NCI-H1436 (cell line): ENCODE measurements at places on chromosomes 5 and 9.

DNA sequence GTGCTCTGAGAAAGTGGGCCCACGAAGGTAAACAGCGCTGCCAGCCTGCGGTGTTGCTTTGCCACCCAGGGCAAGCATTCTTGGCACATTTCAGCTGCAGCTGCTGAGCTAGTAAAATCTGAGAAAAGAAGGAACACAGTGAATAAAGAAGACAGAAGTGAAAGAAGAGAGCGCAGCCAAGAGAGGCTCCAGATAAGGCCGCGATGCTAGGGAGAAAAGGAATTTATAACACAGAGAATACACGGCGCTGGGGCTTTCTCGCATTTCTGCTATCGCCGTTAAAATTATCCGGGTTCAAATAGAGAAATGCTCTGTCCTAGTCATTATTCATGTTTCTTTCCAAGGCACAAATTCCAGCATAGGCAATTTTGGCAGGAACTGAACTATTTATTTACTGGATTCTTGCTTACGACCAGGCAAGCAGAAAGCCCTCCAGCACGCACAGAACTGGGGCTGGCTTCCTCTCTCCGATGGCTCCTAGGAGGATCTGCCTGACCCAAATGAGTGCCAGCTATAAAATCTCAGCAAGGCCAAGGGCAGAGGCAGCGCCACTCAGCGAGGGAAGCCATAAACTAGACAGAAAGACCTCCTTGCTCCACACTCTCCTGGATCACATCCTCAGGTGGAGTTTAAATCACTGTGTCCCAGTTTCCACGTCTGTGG lies 111.2 kb downstream of the ATPSCKMT start:
- DNase-seq: no peak

DNA sequence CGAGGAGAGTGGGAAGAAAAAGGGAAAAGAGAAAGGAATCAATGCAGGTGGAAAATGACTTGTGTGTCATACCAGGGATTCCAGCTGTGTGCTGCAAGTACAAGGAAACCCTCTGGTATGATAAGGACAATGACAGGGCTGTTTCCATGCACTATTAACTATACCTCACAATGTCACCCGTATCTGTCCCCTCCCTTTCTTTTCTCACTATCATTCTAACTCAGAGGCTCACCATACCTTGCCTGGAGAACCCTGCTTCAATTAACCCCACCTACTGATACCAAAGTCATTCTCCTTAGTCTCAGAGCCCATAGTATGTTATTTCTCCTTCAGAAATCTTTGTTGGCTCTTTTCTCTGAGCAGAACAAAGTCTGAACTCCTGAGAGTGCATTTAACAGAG lies 236.2 kb upstream of the NREP start:
- no peak for DNase-seq

- DNase-seq: no peak
These were observed 140.4 kb upstream of the FST start for GRCh38 chr5:53339962-53340540.

- no peak for DNase-seq
These were observed 1082.9 kb upstream of the CDH18 start for GRCh38 chr5:21070858-21071257.

DNA sequence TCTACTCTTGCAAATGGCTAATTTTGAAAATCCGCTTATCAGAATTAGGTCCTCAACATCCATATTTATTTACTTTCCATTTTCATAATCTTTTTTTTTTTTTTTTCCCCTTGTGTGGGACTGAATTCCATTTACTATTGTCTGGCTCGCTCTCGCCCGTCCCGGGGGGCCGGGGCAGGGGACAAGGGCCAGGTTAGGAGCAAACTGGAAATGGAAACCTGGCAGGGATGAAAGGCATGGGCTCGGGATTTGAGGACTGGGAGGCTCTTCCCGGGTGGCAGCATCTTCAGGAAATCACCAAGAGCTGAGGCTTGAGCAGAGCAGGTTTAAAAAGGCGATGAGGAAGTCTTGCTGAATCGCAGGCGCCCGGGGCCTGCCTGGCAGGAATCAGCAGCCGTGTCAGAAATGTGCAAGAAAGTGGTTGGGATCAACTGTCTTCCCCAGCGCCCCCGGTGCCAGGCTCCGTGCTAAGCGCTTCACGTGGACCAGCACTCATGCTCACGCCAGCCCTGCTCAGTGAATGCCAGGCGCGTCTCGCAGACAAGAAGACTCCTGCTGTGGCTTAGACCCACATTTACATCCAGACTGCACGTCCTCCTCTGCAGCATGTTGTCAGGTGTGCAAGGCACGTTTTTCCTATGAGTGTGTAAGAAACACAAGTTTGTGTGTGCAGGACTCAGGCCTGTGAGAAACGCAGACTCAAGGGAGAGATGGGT lies 66.3 kb upstream of the UNC5A start:
- DNase-seq: no peak

GRCh38 chr5:14502294-14502690 lies 79.3 kb upstream of the OTULINL start:
- DNase-seq: no peak

DNA sequence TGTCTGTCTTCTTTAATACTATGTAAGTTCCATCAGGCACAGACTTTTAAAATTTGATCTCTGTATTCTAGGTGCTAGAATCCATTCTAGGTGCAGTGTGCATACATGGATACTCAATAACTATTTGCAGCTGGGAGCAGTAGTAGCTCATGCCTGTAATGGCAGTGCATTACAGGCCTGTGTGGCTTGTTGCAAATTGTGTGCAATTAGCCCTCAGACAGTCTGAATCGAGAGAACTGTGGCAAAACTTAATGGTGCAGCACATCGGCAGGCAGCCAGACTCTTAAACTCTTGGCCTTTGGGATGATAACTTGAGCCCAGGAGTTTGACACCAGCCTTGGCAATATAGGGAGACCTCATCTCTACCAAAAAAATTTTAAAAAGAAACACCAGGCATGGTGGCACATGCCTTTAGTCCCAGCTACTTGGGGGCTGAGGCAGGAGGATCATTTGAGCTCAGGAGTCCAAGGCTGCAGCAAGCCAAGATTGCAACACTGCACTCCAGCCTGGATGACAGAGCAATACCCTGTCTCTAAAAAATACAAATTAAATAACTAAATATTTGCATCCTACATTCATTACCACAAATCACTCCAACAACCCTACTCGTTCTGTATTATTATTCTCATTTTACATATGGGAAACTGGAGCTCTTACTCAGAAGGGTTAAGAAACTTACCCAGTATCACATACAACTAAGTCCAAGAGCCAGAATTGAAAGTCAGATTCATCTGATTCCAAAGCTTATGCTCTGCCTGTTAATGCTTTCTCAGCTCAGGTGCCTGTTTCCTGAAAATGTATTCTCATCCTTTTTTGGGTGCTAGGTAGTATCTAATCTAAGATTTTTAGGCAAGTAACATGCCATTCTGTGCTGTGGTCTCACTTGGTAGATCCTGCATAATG lies 30.1 kb downstream of the PRKACG start:
- DNase-seq: peak; percentile 10

GRCh38 chr9:78618735-78619134 lies 321.8 kb downstream of the PSAT1 start:
- DNase-seq: no peak

DNA sequence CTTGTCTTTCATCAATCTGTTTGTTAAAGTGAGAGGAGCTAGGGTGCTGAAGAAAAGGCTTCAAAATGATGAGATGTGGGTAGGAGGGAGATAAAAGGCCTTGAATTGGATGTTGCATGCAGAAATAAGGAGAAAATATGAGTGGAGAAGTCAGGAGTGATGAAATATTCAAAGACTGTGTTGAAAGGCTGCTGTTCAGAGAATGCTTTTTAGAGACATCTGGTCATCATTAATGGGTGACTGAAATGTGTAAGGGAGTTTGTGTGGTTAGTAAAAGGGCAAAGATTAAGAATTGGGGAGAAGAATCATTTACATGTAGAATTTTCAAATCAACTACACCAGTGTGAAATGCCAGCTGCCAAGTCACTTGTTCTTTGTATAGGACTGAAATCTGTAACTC lies 383.9 kb downstream of the MAT2B start:
- DNase-seq: no peak

GRCh38 chr9:127913682-127914081 lies 3.2 kb downstream of the ST6GALNAC4 start:
- DNase-seq: no peak

GRCh38 chr9:38339087-38339486 lies 53.4 kb upstream of the ALDH1B1 start:
- no peak for DNase-seq

- no peak for DNase-seq
These were observed 57.7 kb upstream of the GALNT10 start for GRCh38 chr5:154132718-154133307.

DNA sequence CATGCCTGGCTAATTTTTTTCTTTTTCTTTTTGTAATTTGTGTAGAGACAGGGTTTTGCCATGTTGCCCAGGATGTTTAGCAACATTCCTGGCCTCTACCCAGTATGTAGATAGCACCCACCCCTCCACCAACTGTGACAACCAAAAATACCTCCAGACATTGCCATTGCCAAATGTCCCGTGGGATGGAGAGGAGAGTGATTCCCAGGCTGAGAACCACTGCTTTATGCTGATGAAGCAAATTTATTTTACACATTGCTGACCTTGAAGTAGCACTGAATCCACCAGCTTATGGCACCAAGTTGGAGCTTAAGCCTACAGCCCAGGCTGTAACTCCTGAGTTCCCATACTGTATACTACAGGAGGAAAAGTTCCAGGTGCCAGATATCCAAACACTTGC lies 58.5 kb downstream of the GGTA1 start:
- DNase-seq: no peak

GRCh38 chr9:122498883-122499288 lies 11.7 kb upstream of the OR1J2 start:
- DNase-seq: peak; percentile 19

GRCh38 chr5:969408-969839 lies 39.2 kb upstream of the NKD2 start:
- DNase-seq: no peak

DNA sequence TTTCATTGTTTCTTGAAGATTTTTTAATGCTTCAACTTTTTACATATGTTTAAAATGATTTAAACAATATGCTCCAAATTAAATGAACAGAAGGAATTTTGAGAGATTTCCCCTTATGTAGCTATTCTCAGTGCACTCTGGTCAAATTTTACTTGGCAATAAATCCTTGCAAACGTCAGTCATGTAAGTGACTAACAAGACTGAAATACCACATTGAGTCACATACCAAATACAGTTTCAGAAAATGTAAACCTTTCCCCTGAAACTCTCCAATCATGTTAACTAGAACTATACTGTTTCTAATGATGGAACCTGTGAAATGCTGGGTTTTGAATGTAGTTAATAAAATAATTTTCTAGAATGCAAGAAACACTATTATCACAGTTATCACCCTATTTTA lies 29.6 kb downstream of the SAR1B start:
- no peak for DNase-seq

DNA sequence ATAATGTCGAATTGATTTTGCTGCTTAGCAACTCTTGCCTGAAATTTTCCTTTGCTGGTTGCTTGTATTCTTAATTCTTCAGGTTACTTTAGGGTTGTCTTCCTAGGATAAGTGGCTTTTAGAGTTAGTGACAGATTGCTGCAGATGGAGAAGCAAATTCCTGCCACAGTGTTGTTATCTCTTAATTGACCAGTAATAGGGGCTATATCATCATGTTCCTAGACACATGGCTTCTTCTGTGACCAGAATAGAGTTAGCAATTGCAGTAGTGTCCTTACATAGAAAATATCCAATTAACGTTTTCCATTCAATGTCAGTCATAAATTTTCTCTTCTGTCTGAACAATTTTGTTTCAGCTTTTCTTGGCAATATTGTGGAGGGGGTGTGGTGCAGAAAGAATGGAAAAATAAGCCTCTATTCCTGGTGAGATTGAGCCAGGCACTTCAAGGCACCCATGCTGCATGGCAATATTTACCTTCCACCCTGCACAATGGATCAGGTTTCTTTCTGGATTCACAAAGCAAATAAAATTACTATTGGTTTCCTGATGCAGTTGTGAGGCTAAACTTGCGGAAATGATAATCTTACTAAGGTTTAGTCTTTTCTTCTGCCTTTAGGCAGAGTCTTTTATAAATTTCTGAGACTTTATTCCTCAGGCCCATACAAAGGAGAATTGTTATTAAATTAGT lies 1481.5 kb downstream of the EFNA5 start:
- DNase-seq: peak; percentile 75

DNA sequence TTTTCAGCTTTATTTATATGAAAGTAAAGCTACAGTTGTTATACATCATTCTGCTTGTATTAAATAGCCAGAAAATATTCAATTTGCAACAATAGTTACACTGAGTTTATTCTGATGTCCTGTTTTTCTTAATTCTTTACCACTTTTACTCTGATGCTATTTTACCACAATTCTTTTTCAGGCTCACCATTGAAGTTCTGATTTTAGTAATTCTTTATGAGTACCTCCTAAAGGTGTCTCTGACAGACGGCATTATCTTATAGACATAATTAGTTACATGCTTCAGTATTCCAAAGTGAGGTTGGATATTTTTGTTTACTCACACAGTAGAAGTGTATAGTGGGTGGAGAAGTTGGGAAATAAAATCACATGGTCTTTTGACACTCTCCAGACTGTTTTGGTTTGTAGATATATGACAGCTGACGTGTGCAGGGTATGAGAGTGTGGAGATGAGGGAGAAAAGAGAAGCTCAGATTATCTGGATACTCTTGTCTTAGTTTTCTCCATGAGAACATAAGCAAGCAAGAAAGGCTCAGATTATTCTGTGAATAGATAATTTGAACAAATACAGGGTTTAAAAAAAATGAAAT lies 97.4 kb downstream of the FBXO4 start:
- DNase-seq: no peak

- no peak for DNase-seq
These were observed 265.9 kb downstream of the TRIM36 start for GRCh38 chr5:114903767-114904166.

DNA sequence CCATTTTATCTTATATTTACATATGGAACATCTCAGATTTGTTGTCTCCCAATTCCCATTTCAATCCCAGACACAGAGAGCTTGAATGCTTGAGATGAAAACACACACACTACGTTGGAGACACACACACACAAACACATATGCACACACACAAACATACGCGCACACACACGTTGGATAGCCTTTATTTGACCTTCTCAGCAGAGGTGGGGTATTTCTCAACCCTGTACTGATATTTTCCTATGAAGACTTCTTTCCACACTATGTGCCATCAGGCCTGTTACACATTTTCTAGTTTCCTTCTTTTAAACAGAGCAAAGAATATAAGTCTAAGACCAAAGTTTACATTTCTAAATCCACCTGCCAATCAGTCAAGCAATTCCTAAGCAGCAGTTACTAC lies 291.0 kb downstream of the TAF11L14 start:
- DNase-seq: no peak

GRCh38 chr5:178514851-178515418 lies 75.3 kb downstream of the COL23A1 start:
- DNase-seq: no peak

GRCh38 chr9:121282277-121283079 lies 14.5 kb downstream of the GSN start:
- no peak for DNase-seq
